OCI-LY7 (cell line): ENCODE measurements at places on chromosomes 12 and 14.

DNA sequence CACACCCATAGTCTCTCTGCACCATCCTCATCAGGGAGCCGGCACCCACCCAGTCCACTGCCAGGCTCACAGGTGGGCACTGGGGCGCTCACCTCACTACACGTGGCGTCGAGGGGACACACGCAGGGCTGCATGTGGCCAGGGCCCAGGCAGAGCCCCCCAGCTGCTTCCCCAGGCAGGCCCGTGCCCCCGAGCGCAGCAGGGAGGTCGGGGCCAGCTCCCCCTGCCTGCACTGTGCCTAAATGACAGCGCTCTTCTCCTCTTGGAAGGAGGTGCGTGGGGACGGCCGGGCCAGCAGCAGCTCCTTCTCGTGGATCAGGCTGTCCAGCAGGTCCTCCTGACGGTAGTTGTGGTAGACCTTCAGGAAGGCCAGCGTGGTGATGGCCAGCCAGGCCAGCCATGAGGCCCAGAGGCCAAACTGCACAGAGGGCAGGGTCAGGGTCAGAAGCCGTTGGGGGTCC lies 11.3 kb downstream of the TMEM179 start:
- no peak for DNase-seq

GRCh38 chr12:91746976-91747375 lies 398.7 kb downstream of the BTG1 start:
- DNase-seq = no peak

GRCh38 chr12:126451809-126452208 lies 1386.6 kb downstream of the AACS start:
- no peak for DNase-seq

- DNase-seq = no peak
Observed at GRCh38 chr12:18828483-18828882, 90.6 kb downstream of the CAPZA3 start.

- DNase-seq = no peak
Observed at GRCh38 chr14:98028162-98028561, 1231.0 kb downstream of the VRK1 start.

DNA sequence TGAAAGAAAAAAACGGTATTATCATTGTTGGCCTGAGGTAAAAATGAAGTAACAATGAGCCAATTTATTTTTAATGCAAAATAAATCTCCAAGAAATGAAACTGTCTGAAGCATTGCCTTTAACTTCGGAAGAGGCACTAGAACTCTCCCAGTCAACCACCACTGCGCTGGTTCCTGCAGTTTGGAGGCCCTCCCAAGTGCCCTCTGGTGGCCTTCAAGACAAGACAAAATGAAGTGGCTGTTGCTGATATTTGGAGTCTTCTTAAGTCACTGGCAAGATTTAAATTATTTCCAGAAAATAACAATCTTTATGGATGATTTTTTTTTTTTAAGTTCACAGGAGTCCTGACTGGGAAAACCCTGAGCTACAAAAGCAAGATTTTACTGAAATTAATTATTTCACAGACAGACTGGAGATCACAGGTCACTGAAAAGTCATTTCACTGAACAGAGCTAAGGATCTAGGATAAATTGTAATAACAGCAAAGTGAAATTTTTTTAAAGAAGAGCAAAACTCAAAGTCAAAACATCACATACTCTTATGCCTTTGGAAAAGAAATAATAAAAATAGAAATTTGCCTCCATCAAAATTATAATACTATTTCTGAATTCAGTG lies 58.2 kb downstream of the DICER1 start:
- DNase-seq = peak; percentile 58

GRCh38 chr12:78359520-78359919 lies 505.1 kb upstream of the SYT1 start:
- DNase-seq = no peak

DNA sequence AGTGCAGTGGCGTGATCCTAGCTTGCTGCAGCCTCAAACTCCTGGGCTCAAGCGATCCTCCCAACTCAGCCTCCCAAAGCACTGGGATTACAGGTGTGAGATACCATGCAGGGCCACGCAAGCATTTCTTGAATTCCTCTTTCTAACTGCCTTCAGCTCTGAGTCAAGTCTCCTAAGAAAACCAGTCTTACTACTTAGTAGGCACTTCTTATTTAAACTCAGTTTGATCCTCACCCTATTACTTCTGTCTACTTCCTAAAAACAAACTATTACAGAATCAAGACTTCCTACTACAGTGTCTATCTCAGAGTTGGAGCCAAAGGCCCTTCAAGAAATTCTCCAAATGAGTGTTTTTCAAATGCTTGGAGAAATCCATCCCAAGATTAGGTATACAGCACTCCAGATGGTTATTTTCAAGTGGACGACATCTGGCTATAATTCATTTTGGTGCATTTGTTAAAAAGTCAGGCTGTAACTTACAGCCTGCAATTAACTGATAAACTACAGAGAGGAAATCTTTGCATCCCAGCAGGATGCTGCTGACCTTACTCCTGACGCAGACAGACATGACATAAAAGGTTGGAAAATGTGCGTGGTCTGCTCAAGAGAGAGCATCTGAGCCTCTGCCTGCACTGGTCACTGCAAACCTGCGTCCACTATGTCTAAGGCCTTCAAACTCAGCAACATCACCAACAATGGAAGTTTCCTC lies 34.7 kb downstream of the SSH1 start:
- DNase-seq = no peak
